ENCODE measurements at places on chromosomes 5 and 9.

- DNase-seq: no peak
These were observed 94.4 kb upstream of the IL6ST start for GRCh38 chr5:56088967-56089829.

GRCh38 chr5:16916262-16916878 is 19.7 kb downstream of the MYO10 start:
- DNase-seq: no peak

DNA sequence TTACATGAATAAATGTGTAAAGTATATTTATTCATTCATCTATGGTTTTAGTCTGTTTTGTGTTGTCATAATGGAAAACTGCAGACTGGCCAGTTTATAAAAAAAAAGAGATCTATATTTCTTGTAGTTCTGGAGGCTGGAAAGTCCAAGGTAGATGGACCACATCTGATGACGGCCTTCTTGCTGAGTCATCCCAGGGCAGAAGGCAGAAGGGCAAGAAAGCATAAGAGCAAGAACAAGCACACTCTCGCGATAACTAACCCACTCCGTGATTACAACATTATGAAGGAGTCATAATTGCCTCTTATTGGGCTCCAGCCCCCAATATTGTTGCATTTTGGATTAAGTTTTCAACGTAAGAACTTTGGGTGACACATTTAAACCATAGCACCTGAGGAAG is 180.4 kb upstream of the DAB2 start:
- no peak for DNase-seq

- DNase-seq: no peak
These were observed 1172.9 kb downstream of the CDH12 start for GRCh38 chr5:21680196-21680595.

- no peak for DNase-seq
These were observed 316.3 kb upstream of the PANK3 start for GRCh38 chr5:168895295-168896071.

DNA sequence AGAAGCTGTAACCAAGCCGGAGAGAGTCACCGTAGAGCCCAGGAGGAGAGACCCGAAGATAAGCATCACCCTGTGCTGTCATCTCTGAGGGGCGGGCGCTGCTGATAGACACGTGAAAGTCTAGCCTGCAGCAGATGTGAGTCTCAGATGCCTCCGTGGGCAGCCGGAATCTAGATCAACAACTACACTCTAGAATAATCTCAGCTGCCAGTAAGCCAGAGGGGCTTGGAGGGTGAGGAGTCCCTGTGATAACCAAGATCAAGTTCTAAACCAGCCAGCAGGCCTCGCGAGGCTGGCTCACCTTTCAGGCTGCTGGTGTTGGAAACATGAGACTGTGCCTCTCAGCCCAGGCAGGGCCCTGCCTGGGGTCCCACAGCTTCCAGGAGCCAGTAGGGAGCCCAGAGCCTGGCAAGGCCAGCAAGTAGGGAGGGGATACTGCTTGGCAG is 54.1 kb downstream of the DAPK1 start:
- DNase-seq: no peak

- DNase-seq: no peak
These were observed 39.9 kb downstream of the DOCK8 start for GRCh38 chr9:254516-254915.

All from activated CD4-positive, alpha-beta T cell treated with anti-CD3 and anti-CD28 coated beads, Interleukin-2, amount 10 ng/mL, durations not matched to agents 7 days and 5 days (primary cell).